ENCODE measurements at places on chromosomes 5 and 9. TPM values are rescaled to one million over a fixed set of nuclear protein-coding genes. Genes with fewer than 3 reads are reported as not detected.
A peak's percentile ranks its signal among the peaks of the same experiment; 100 is the strongest.

- H3K36me3 ChIP-seq: no peaks in the 10 kb centered on the region
- H3K4me1 ChIP-seq: no peaks in the 10 kb centered on the region
- no peaks in the 10 kb centered on the region for H3K27me3 ChIP-seq
- H3K27ac ChIP-seq: no peak overlapping the region
- DNase-seq: no peak
These were observed 1.1 kb downstream of the CTXN3 start for GRCh38 chr5:127650022-127650421.

DNA sequence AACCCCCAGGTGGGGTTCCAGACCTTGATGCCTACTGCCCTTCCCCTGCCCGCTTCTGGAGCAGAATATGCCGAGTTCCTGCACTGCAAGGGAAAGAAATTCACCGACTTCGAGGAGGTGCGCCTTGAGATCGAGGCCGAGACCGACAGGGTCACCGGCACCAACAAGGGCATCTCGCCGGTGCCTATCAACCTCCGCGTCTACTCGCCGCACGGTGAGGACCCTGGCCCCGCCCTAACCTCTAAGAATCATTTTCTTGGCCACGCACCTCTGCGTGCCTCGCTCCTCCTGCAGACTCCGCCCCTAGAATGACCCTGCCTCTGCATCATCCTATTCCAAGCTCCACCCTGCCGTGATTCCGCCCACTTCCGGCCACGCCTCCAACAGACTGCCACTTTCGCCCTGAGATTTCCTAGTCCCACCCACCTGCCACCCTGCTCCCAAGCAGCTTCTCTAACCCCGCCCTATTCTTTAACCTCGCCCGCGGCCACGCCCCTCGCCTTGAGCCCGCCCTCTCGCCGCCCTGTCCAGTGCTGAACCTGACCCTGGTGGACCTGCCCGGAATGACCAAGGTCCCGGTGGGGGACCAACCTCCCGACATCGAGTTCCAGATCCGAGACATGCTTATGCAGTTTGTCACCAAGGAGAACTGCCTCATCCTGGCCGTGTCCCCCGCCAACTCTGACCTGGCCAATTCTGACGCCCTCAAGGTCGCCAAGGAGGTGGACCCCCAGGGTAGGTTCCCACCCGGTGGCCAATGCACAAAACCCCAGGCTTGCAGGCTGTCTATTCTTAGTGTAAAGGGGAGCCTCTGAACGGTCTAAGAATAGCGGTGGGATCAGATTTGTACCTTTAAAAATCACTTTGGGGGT, 15.6 kb downstream of the DNM1 start:
- H3K36me3 ChIP-seq: no peaks in the 10 kb centered on the region
- no peaks in the 10 kb centered on the region for H3K27me3 ChIP-seq
- H3K4me3 ChIP-seq: no peak overlapping the region
- H3K27ac ChIP-seq: no peak overlapping the region
- peaks cover 42% of the 10 kb centered on the region for H3K4me1 ChIP-seq
- DNase-seq: peak; percentile 62

DNA sequence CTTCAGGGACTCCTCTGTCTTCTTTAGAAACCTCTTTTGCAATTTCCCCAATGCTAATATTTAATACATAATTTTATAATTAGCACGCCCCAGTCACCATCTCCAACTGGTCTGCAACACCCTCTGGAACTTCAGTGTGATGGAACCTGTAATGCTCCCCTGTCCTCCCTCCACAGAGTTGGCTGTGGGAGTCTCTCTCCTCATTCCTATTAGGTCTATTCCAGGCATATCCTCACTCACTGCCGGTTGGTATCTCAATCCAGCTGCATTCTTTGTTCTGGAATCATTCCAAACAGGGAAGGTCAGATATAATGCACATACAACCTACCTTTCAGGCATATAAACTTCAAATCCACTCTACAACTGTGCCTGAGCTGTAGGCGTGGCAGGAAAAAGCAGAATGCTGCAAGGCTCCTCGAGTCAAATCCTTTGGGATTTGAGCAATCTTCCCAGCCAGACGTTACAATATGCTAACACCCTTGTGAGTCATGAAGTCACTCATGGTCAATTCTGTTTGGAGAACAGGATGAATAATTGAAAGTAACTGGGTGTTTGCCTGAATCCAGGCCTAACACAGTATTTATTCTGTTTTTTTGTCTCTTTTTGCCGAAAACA, 293.8 kb downstream of the CWC27 start:
- H3K36me3 ChIP-seq: no peaks in the 10 kb centered on the region
- no peaks in the 10 kb centered on the region for H3K4me1 ChIP-seq
- no peak overlapping the region for H3K27ac ChIP-seq
- no peak overlapping the region for H3K4me3 ChIP-seq
- DNase-seq: no peak

DNA sequence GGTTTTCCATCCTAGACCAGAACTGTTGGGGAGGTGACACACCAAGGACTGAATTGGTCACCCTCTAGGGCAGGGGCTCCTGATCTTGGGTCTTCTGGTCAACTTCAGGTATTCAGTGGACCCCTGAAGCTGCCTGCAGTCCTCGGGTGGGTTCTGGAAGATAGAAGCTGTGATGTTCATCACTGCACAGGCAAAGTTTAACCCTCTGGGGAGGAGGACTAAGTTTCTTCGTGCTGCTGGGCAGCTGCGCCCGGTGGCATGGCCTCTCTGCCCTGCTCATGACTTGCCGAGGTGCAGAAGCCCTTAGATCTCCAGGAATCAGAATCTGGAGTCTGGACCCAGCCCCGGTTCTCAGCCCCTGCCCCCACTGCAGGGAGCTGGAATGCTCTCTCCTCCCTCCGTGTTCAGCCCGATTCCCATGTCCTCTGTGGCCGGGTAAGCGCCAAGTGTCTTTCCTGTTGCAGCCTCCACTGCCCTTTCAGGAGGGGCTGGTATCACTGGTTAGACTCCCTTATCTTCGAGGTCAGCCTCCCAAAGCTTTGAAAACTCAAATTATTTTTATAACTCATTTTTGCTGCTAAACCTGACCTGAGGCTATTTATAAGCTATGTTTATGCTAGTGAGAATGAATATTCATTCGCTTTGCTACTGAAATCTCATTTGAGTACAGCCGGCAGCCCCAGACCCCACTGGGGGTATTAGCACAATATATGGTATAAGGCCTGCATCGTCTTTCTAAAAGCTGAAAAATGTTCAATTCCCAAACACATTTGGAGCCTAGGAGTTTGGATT, 1.7 kb downstream of the LAMC3 start:
- H3K27me3 ChIP-seq: peaks cover 70% of the 10 kb centered on the region
- no peak overlapping the region for H3K4me3 ChIP-seq
- peaks cover 22% of the 10 kb centered on the region for H3K4me1 ChIP-seq
- H3K27ac ChIP-seq: no peak overlapping the region
- DNase-seq: no peak

DNA sequence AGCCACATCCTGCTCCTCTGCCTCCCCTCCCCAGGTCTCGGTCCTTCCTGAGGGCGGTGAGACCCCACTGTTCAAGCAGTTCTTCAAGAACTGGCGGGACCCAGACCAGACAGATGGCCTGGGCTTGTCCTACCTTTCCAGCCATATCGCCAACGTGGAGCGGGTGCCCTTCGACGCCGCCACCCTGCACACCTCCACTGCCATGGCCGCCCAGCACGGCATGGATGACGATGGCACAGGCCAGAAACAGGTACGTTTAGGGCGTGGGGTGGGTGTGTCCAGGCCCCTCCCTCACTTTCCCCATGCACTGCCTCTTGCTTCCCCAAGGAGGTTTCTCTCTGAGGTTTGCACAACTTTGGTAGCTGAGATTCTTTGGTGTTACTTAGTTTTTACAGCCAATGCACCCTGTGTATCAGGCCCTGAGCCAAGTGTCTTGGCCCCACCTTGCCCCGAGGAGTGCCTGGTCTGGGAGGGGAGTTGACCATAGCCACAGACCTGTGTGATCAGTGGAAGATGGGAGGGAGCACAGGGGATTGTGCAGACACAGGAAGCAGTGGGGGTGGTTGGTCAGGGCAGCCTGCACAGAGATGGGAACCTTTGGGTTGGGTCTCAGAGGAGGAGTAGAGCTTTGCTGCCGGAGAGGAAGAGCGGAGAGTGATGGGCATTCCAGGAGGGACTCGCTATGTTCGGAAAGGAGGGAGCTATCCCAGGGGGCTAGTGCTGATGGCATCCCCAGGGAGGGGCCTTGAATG, 50.8 kb downstream of the GSN start:
- no peak overlapping the region for H3K27ac ChIP-seq
- H3K4me3 ChIP-seq: no peak overlapping the region
- DNase-seq: no peak
- H3K36me3 ChIP-seq: peaks cover 52% of the 10 kb centered on the region

- DNase-seq: no peak
- no peak overlapping the region for H3K27ac ChIP-seq
- H3K4me3 ChIP-seq: no peak overlapping the region
- peaks cover 18% of the 10 kb centered on the region for H3K27me3 ChIP-seq
- H3K36me3 ChIP-seq: no peaks in the 10 kb centered on the region
- H3K4me1 ChIP-seq: no peaks in the 10 kb centered on the region
These were observed 206.2 kb downstream of the CEMIP2 start for GRCh38 chr9:71562140-71562539.

DNA sequence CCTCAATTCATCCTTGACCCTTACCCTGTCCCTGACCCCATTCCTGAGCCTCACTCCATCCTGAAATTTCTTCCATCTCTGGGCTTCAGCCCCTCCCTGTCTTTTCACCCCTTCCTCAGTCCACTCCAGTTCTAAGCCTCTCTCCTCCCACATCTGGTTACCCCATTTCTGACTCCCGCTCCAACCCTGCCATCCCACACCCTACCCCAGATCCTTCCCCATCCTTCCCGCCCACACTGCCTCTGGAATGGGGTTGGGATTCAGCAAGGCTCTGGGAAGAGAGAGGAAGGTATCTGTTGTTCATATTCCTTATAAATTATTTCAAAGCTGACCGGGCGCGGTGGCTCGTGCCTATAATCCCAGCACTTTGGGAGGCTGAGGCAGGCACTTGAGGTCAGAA, 29.9 kb upstream of the MVB12B start:
- no peak for DNase-seq
- no peak overlapping the region for H3K27ac ChIP-seq
- H3K4me1 ChIP-seq: peaks cover 10% of the 10 kb centered on the region
- no peak overlapping the region for H3K4me3 ChIP-seq
- peaks cover 4% of the 10 kb centered on the region for H3K27me3 ChIP-seq
- H3K36me3 ChIP-seq: no peaks in the 10 kb centered on the region

DNA sequence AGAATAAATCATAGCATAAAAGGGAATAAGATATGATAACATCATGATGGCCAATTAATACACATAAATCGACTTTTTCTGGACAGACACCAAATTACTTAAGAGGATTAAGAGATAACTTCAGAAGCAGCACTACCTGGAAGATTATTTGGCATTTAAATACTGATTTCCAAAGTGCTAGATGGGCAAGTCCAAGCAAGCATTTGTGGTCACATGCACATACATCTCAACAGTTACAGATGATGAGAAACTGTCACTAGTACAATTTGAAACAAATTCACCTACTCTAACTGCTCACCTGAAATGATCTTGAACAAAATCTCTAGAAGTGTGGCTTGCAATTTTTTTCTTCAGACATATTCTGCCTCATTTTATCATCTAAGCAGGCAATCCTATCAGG, 26.8 kb upstream of the RASGEF1C start:
- H3K4me3 ChIP-seq: no peak overlapping the region
- H3K4me1 ChIP-seq: peaks cover 19% of the 10 kb centered on the region
- DNase-seq: no peak
- peaks cover 26% of the 10 kb centered on the region for H3K36me3 ChIP-seq

DNA sequence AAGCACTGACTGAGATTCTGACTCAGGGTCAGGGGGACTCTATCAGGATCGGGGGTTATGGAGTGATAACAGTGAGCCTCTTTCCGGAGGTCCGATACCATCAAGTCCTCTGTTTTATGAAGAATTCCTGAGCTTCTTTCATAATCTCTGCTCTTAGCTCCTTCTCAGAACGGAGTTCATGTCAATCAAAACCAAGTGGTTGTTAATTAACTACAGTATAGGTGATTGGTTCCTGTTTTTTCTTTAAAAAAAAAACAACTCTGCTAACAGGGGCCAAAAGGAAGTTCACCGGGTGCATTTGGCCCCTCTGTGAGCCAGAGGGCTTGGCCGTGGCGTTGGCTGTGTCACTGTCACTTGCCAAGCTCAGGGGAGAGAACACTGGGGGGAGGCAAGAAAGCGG, 4.0 kb downstream of the GFI1B start:
- H3K4me3 ChIP-seq: no peak overlapping the region
- H3K27me3 ChIP-seq: 0 out of 2 replicates have a peak, but pooled peaks cover 5% of the 10 kb centered on the region
- H3K4me1 ChIP-seq: peaks cover 56% of the 10 kb centered on the region
- peak overlapping the region; percentile 49 for H3K27ac ChIP-seq

DNA sequence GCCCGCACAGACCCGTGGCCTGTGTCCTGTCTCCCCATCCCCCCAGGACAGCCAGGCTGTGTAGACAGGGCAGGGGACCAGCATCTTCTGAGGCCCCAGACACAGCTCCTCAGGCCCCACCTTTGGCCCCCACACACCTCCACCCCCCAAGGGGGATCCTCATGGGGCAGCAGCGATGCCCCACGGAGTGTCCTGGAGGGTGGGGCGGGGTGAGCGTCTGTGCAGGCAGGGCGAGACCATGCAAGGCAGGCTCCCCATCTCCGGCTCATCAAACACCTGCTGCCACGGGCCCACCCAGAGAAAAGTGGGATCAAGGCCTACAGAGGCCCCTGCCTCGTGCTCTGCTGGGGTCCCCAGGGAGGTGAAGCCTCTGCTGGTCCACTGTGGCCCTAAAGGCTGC, 118.7 kb upstream of the FOXD4L5 start:
- H3K4me1 ChIP-seq: no peaks in the 10 kb centered on the region
- H3K36me3 ChIP-seq: no peaks in the 10 kb centered on the region
- DNase-seq: no peak
- no peak overlapping the region for H3K27ac ChIP-seq
- no peak overlapping the region for H3K4me3 ChIP-seq

DNA sequence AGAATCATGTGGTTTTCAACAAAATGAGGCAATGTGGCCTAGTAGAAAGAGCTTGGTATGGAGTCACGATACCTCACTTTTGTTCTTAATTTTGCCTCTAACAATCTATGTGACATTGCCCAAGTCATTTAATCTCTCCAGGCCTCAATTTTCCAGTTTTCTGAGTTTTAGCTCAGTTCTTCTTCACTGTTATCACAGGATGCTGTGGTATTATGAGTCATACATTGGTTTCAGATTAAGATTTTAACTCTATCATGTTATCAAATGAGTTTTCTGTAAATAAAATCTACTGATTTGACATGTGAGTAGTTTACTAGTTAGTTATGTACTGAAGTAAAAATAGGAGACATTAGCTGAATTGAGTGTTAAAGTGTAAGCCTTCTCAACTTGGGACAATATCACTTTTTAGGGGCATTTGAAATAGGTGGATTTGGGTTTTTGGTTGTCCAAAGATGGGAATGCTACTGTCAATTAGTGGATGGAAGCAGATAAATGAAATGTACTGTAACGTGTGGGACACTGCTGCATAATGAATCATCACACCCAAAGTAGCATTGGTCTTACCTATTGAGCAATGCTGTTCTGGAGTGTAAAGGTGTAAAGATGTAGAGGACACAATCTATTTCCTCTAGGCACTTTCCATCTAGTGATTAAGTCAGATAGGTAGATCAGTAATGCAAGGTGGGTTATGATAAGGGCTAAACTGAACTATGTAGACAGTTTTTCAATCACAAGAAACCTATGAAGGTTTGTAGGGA, 73.3 kb downstream of the NNT start:
- DNase-seq: no peak
- peaks cover 3% of the 10 kb centered on the region for H3K36me3 ChIP-seq
- no peaks in the 10 kb centered on the region for H3K27me3 ChIP-seq
- H3K27ac ChIP-seq: no peak overlapping the region
- no peak overlapping the region for H3K4me3 ChIP-seq

TUT7 gene
- total RNA-seq: 19.4 TPM

PLAC8L1 gene
- total RNA-seq: not detected

MYORG gene
- 22.4 TPM for total RNA-seq

POC5 gene
- 9.3 TPM for total RNA-seq

MARCHF11 gene
- not detected for total RNA-seq

GPR151 gene
- total RNA-seq: not detected

Measured in HepG2 (cell line).